Astrocyte of the cerebellum (primary cell): ENCODE measurements at places on chromosomes 4 and X.
A peak's percentile ranks its signal among the peaks of the same experiment; 100 is the strongest.

DNA sequence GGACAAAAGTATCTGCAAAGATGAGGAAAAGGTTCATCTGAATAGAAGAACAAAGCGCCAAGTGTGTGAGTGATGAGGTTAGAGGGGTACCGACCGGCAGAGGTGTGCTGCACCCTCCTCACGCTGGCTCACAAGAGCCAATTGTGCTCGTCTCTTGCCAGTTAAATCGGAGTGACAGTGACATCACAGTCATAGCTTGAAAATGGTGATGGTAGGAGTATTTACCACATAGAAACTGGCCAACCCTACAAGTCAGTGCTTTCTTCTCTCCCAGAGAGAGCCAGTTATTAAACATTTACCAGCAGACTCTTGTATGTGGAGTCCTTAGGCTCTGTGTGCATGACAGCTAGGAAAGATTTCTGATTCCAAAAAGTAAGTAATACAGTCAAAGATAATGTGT lies 32.4 kb downstream of the CLDN22 start:
- no peak for DNase-seq

GRCh38 chr4:146190456-146190855 lies 14.9 kb downstream of the LSM6 start:
- peak; percentile 61 for DNase-seq

DNA sequence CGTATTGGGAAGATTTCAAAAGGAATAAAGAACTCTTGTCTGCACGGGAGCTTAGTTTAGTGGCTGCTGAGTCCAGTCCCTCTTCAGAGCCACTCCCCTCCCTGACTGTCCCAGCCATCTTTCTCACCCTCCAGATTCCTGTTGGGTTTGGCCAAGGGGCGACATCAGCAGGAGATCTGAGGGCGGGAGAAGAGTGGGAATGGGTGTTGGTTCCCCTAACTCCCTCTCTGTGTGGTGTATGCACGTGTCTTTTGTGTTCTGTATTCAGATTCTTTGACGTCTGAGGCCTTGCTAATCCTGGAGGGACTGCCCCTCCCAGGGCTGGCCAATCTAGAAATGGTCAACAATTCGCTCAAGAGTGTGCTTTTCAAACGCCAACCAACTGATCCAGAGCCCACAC lies 37.4 kb downstream of the CYTL1 start:
- no peak for DNase-seq

- peak; percentile 6 for DNase-seq
Observed at GRCh38 chr4:22474636-22475310, 41.1 kb downstream of the ADGRA3 start.

- DNase-seq: no peak
Observed at GRCh38 chrX:102765809-102766208, 45.3 kb downstream of the GPRASP3 start.
